Stimulated activated CD4-positive, alpha-beta T cell treated with anti-CD3 and anti-CD28 coated beads, Interleukin-1b, Interleukin-23, amount 100 ng/mL, for 48 hours (primary cell): ENCODE measurements at places on chromosomes 4 and X.
A peak's percentile ranks its signal among the peaks of the same experiment; 100 is the strongest.

DNA sequence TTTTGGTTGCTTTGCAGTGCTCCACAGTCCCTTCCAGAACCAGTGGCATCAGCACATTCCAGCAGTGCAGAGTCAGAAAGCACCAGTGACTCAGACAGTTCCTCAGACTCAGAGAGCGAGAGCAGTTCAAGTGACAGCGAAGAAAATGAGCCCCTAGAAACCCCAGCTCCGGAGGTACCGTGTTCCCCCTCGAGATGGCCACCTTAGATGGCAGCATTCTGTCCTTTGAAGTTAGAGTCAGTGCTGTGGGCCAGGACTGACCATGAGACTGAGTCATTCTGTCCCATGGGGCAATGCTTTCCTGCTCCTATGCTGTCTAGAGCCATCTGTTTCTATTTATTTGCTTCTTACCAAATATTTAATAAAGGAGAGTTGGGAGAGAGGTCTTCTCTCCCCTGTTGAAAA, 112.3 kb downstream of the KLHL8 start:
- DNase-seq: peak; percentile 31

- no peak for DNase-seq
Measured at GRCh38 chr4:170388255-170388654, 298.5 kb upstream of the AADAT start.

DNA sequence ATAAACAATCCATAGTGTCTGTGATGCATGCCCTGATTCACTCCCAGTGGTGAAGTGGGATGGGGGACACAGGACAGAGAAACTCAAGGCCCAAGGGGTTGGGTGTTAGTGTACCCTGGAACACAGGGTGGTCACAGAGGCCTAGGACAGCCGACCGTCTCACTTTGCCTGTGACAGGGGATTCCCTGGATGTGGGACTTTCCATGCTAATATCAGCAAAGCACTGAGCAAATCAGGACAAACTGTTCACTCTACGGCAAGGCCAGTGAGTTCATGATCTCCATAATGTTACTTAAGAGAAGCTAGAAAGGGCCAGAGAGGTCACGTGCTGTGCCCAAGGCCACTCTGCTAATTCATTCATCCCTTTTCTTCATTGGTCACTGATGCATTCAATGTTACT, 158.7 kb upstream of the RBPJ start:
- no peak for DNase-seq

- DNase-seq: no peak
Measured at GRCh38 chr4:16055873-16056272, 27.9 kb downstream of the PROM1 start.

DNA sequence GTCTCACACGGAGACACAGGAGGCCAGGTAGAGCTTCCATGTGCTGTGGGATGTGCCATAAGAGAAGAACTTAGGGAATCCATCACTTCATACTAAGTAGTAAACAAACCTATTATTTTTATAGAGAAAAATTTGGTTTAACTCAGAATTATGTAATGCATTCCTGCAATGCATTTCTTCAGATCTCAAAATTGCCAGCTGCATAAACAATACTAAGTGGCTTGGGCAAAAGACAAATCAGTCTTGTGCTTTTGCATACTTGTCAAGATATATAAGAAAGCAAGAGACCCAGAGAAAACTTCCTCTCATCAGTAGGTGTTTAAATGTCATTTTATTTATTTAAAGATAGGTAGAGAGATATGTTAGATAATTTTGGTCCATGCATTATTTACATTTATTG, 382.1 kb upstream of the CTSO start:
- no peak for DNase-seq

- no peak for DNase-seq
Measured at GRCh38 chrX:21481761-21482160, 107.5 kb downstream of the CNKSR2 start.

GRCh38 chr4:158756588-158756987, 12.2 kb upstream of the FNIP2 start:
- DNase-seq: no peak

- no peak for DNase-seq
Measured at GRCh38 chr4:112552668-112553067, 36.7 kb upstream of the NEUROG2 start.

DNA sequence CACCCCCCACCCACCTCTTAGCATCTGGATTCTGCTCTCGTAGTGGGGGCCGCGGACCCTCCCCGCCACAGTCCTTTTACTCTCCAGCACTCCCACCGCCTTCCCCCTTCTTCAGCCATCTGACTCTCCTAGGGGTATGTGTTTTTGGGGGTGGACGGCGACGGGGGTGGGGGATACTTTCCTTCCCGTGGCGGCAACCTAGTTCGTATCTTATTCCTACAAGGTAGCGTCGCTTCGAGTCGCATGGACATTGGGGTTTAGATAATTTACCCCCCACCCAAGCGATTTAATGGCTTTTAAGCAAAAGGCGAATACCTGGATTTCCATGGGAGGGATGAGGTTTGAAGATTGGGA, 1.3 kb upstream of the BCORL1 start:
- no peak for DNase-seq

GRCh38 chr4:186676531-186677161, 47.0 kb downstream of the FAT1 start:
- no peak for DNase-seq

- no peak for DNase-seq
Measured at GRCh38 chr4:26131711-26132110, 189.1 kb upstream of the RBPJ start.

DNA sequence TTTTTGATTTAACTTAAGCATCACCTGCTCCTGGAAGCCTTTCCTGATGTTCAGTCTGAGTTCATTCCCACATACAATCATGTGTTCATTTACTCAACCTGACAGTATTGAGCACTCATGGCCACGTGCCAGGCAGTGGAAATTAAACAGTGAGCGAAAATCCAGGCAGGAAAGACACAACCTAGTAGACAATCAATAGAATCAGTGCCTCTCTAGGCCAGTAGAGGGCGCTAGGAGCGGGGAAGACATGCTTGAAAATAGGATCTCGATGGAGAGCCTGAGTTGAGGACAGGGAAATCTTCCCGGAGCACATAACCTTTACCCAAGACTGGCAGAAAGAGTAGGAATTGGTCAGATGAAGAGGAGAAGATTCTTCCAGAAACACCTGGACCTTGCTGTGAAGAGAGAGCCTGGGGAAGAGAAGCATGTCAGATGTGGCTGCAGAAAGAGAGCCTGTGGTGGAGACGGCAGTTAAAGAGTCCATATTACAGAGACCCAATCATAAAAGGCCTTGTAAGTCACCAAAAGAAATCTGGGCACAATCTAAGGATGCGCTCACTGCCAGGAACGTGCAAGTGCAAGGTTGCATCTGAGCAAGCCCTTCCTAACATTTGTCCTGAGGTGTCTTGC, 103.5 kb downstream of the LDB2 start:
- DNase-seq: peak; percentile 24

DNA sequence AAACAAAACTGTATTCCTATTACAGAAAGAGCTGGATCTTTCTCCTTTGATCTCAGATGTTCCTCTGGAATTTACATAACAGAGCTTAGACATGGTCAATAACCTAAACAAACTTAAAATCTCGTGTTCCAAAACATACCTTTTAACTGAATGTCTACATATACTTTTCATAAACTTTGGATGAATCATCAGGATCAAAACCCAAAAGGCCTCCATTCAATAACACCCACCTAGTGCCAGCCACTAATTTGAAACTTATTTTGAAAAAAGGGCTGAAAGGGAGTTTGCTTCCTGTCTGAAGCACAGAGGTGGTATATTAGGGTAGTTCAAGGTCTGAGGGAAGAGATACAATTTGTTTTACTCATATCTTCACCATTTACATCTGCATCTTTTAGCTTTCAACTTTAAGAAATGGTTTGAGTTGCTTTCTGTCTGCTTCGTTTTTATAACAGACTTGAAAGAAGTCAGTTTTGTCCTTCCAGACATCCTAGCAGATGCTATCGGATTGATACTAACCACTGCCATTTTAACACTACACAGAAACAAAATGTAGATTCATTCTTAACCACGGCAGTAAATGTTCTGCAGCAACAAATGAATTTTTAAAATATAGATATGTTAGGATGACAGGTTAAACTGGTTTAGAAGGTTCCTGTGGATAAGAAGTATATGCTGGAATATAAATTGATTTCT, 242.8 kb upstream of the DKK2 start:
- no peak for DNase-seq

- no peak for DNase-seq
Measured at GRCh38 chrX:38577738-38578137, 16.4 kb downstream of the TSPAN7 start.

- peak; percentile 18 for DNase-seq
Measured at GRCh38 chrX:132480581-132481203, 8.1 kb downstream of the MBNL3 start.

DNA sequence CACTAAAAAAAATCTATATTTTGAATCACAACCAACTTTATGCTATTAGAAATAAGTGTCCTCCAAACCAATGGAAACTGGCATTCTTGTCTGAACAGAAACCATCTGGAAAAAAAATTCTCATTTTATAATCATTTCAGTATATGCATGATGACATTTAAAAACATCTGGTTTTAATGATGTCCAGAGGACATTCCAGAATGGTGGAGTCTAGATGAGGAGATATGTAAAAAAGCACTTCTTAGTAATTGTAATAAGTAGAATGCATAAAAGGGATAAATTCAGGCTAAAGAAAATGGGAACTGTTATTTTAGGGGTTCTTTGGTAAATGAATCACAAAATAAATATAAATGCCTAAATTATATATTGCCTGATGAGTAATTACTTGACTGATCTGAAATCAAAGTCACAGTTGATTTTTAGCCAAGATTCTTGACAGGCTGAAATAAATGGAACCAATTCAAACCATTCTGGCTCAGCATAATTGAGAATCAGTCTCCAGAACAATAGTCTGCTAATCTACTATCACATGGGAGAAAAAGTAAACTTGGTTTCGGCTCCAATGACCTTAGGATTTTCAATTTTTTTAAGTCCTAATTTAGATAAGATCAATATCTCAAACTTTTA, 636.6 kb downstream of the FAT4 start:
- DNase-seq: no peak

DNA sequence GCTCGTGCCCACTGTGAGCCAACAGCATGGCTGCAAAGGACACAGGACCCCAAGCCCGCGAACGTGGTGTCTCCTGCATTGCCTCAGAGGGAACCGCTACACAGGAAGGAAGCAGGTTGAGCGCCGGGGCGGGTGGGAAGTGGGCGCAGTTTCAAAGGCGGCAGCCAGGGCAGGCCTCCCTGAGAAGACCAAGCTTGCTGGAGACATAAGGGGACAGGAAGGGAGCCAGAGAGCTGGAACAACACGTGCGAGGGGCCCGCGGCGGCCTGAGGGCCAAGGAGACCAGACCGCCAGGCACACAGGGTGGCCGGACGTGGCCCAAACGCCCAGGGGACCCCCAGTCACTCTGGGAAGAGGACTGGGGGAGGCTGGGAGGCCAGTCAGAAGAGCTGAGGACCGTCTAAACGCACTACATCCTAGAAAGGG, 32.0 kb downstream of the CTBP1 start:
- peak; percentile 72 for DNase-seq

GRCh38 chr4:147516133-147516532, 35.2 kb downstream of the EDNRA start:
- DNase-seq: no peak

DNA sequence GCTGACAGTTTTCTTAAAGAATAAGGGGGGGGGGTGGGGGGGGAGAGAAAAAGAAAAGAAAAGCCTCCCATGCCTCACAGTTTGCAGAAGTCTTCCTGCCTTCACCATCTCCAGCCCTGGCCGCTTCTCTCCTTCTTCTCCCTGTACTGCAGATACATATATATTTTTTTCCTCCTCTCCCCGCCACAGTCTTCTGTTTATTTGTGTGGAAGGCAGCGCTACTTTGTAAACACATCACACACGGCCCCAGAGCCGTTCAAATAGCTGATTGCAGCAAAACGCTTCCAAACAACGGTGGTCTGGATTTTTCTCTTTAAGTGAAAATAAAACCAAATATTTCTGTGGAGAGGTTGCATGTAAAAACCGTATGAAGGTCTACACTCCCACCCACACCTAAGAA, 732 bp downstream of the NLGN4X start:
- no peak for DNase-seq

- peak; percentile 27 for DNase-seq
Measured at GRCh38 chr4:87895964-87896621, 63.3 kb downstream of the MEPE start.

- no peak for DNase-seq
Measured at GRCh38 chr4:41120297-41121217, 93.8 kb downstream of the APBB2 start.

GRCh38 chr4:4341861-4342650, 44.8 kb upstream of the NSG1 start:
- no peak for DNase-seq

GRCh38 chr4:1711571-1712215, 426 bp downstream of the SLBP start:
- DNase-seq: peak; percentile 46

- no peak for DNase-seq
Measured at GRCh38 chrX:109857584-109858228, 124.6 kb upstream of the ACSL4 start.

GRCh38 chr4:121252224-121252806, 88.2 kb upstream of the TNIP3 start:
- peak; percentile 39 for DNase-seq

- no peak for DNase-seq
Measured at GRCh38 chrX:27444093-27444908, 18.8 kb downstream of the PPP4R3C start.

DNA sequence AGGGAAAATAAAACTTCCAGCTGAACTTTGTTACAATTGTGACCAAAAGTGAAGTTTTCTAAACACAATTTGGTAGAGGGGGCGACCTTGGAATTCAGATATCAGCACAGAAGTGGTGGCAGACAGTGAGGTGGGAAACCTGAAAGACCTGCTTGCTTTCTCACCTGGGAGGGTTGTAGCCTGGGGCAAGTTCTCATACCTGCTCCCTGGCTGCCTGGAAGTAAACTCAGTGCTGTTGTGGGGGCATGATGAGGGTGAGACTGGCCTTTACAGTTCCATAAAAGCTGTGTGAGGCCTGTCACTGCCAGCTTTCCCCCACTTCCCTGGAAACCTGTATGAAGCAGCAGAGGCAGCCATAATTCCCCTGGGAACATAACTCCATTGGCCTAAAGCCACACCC, 1180.2 kb downstream of the FAM133A start:
- no peak for DNase-seq
